ENCODE measurements at places on chromosomes 7 and 10. TPM values are rescaled to one million over a fixed set of nuclear protein-coding genes. Genes with fewer than 3 reads are reported as not detected.

- DNase-seq, result no peak
Observed at GRCh38 chr7:130877991-130878305, 143.9 kb upstream of the KLF14 start.

DNA sequence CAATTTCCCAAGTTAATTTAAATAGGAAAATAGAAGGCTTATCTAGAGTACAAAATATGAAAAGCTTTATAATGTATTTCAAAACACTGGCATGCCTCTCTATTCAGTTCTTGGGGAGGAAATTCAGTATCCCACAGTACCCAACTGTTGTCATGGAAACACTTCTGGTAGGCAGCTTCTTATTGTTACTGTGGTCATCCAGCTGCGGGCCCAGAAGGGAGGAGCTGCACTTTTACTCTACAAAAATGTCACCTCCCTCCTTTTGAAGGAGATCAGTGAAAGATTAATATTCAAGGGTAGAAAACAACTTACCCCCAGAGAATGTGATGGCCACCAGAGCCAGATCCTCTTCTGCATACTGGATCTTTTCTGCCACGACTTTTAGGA lies 202.8 kb downstream of the RAPGEF5 start:
- DNase-seq, result no peak

- no peak for DNase-seq
Observed at GRCh38 chr7:140350056-140350455, 48.3 kb downstream of the SLC37A3 start.

Gene MACROH2A2
- 15.5 TPM for total RNA-seq

DNA sequence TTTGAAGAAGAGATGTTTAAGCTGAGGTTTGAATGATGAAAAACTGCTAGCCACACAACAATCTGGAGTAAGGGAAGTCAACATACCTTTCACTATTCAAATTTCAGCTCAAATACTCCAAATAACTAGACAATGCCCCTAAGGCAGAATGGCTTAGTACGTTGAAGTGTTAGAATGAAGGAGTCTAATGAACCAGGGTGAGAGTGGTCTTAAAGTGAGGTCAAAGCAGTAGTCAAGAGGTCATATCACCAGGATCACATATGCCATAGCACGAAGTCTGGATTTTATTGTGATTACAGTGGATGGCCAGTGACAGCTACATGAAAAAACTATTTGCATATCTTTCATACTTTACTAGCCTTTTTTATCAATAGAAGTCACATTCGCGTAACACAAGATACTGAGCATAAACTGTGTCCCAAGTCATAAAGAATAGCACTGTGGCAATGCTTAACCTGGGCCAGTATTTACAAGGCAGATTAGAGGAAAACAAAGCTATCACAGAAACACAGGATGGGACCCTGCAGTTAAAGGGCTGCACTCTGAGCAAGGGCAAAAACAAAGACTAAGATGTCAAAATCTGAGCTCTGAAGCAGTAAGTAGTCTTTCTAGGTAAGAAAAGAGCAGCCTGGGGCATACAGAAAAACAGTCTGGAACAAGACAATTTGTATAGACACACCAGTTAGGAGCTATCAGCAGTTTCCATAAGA lies 61.5 kb downstream of the HYCC1 start:
- no peak for DNase-seq

DNA sequence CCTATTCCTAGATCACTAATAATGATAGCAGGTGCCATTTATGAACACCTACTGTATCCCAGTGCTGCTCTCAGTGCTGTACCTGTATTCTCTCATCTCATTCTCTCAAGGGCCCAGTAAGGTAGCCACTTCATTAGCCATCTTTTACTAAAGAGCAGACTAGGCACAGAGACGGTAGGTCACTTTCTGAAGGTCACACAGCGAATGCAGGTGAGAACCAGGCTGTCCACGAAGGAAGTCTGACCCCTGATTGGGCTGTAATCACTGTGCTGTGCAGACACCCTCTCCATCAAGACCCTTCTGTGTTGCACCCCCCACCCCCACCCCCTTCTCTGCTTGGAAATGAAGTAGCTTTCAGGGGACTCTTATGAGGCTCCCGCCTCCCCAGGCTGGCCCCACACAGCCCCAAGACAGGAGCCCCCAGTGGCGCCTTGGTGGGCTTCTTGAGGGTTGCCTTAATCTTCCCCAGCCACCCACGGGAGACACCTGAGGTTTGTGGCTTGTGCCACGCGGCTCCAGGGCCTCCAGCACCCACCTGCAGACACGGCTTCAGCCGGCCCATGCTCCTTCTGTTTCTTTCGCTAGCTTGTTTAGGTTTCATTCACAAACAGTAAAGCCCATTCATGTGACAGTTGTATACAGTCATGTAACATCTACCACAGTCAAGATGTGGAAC lies 81.7 kb upstream of the FAM20C start:
- DNase-seq, result no peak

Gene H2BK1
- total RNA-seq, result not detected

GRCh38 chr10:128268015-128268722 lies 141.9 kb upstream of the MKI67 start:
- no peak for DNase-seq

- no peak for DNase-seq
Observed at GRCh38 chr7:98779800-98780587, 89.8 kb downstream of the TMEM130 start.

Gene FKBP6
- not detected for total RNA-seq
